ENCODE measurements at places on chromosomes 4 and X.

- DNase-seq: no peak
Measured at GRCh38 chrX:141609111-141609510, 19.6 kb downstream of the SPANXA2 start.

GRCh38 chr4:37830640-37831039 is 4.2 kb downstream of the PGM2 start:
- no peak for DNase-seq

GRCh38 chr4:55251342-55251741 is 94.7 kb upstream of the SRD5A3 start:
- DNase-seq: no peak

GRCh38 chrX:38935561-38935960 is 134.3 kb downstream of the MID1IP1 start:
- no peak for DNase-seq

- no peak for DNase-seq
Measured at GRCh38 chr4:170003071-170004070, 22.8 kb downstream of the MFAP3L start.

GRCh38 chrX:140502491-140503237 is 2.2 kb downstream of the SOX3 start:
- no peak for DNase-seq

- no peak for DNase-seq
Measured at GRCh38 chr4:33091961-33092360, 2371.8 kb downstream of the PCDH7 start.

GRCh38 chr4:26212528-26212927 is 108.3 kb upstream of the RBPJ start:
- no peak for DNase-seq

- DNase-seq: no peak
Measured at GRCh38 chr4:187937557-187937956, 58.0 kb upstream of the ZFP42 start.

DNA sequence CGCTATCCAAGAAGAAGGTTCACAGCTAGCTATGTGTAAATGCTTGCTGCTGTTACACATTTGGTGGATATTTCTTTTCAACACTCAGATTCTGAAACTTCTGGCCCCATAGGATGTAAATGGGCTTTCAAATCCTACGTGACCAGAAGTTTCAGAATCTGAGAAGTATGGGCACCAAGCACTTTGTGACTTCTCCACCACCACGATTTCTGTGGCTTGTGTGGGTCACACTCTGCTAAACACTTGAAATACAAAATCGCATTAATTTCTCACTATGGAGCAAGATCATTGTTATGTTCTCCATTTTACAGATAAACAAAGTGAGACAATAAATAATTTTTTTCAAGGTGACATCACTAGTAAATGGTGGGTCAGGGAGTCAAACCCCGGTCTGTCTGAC is 259.4 kb upstream of the JADE1 start:
- no peak for DNase-seq

GRCh38 chr4:17358241-17358640 is 153.6 kb downstream of the QDPR start:
- no peak for DNase-seq

- DNase-seq: no peak
Measured at GRCh38 chr4:14184767-14185166, 557.2 kb upstream of the BOD1L1 start.

DNA sequence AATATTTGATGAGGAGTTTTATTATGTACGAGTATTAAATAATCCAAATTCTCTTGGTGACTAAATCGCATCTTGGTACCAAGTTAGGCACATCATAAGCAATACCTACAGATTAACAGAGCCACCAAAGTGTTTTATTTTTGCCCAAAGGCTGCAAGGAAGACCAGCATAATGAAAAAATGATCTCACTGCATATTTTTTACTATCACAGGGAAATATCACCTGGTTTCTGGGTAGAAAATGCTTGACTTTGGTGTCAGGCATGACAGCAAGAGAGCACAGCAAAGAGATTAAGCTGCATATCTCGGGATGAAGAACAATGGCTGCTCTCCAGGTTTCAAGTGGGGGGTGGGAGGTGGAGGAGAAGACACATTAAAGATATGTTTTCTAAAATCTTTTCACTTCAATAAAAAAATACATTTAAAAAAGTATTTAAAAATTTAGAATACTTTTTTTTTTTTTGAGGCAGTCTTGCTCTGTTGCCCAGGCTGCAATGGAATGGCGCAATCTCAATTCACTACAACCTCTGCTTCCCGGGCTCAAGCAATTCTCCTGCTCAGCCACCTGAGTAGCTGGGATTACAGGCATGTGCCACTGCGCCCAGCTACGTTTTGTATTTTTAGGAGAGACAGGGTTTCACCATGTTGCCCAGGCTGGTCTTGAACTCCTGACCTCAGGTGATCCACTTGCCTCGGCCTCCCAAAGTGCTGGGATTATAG is 86.1 kb downstream of the FRYL start:
- DNase-seq: no peak

- no peak for DNase-seq
Measured at GRCh38 chrX:16022580-16023200, 100.7 kb upstream of the GRPR start.

- no peak for DNase-seq
Measured at GRCh38 chrX:134654398-134655012, 3.8 kb downstream of the PLAC1 start.

GRCh38 chr4:128299848-128300247 is 12.2 kb upstream of the PGRMC2 start:
- DNase-seq: no peak

DNA sequence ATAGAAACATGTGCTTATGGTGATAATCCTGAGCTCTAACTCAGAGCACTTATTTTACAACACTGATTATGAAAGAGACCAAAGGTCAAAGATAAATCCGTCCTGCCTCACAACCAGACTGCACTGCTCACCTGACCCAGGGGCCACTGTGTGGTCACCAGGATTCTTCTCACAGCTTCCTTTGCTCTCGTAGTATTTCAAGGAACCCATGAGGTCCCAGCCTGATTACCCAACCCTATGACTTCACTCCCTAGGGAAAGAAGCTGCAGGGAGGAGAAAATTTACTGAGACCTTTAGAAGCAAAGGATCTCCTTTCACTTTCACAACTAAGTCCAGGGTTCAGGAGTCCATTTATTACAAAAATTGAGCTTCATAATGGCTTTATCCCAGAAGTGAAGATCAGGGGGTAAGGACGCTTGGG is 9.6 kb downstream of the SLC25A5 start:
- no peak for DNase-seq

- no peak for DNase-seq
Measured at GRCh38 chrX:103396186-103396585, 19.8 kb downstream of the BEX3 start.

- no peak for DNase-seq
Measured at GRCh38 chr4:128668566-128668965, 140.9 kb upstream of the JADE1 start.

DNA sequence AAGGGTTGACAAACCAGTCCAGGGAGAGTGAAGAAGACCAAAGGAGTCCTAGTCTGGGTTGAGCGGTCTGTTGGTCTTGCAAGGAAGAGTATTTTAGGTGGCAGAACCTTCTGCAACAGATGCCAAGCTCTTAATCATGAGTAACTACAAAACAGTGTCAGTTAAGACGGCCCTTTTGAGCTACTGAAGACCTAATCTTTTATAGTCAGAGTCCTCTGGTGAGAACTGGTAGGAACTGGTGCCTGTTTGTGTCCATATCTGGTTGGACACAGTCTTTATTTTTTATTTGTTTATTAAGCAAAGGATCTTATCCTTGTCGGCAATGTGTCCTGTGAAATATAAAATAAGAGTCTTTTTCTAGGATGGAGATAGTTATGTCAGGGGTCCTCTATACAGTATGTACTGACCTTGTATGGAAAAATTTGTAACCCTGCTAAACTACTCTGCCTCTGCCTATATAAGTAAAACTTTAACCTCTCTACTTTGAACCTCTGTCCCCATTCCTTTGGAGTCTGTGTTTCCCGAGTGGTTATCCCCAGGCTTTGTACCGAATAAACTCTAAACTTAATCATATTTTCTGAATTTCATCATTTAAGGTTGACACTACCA is 47.1 kb downstream of the FAM13A start:
- no peak for DNase-seq

- no peak for DNase-seq
Measured at GRCh38 chrX:1074755-1075154, 137.7 kb downstream of the CRLF2 start.

- DNase-seq: no peak
Measured at GRCh38 chr4:48196758-48197504, 62.9 kb upstream of the TXK start.

GRCh38 chrX:36609616-36610585 is 398.3 kb upstream of the FAM47C start:
- no peak for DNase-seq

GRCh38 chrX:81874807-81875206 is 672.9 kb downstream of the SH3BGRL start:
- no peak for DNase-seq

GRCh38 chrX:128057421-128057820 is 5.2 kb upstream of the ACTRT1 start:
- DNase-seq: no peak

DNA sequence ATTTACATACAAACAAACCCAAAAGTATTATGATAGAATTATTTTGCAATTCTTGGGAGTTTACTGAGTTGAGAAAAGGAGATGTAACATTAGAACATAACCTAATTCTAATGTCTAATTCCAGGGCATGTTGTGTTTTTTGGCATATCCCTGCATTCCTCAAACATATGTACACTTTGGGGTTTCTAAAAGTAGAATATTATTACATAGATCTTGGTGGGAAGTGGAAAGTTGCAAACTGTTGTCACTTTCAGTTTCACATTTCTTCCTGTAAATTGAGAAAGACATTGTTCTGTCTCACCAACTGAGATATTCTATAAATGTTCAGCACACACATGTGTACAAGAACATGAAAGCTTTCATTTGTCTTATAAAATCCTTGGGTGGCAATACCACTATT is 24.4 kb upstream of the GBA3 start:
- DNase-seq: no peak

DNA sequence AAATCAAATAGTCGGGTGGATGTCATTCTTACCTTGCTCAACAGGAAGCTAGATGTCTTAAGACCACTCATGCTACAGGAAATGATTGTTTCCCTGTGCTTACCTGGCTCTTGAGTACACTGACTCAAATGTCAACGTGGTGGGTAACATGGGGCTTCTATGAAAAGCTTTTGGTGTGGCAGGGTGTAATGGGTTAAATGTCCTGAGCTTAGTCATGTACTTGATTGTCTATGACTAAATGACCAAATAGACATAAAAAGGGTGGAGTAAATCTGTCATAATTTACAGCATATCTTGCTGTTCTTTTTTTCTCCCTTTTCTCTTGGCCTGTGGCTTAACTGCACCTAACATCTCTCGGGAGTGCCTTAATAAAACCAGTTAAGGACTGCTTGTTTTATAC is 44.9 kb downstream of the CCNG2 start:
- no peak for DNase-seq

DNA sequence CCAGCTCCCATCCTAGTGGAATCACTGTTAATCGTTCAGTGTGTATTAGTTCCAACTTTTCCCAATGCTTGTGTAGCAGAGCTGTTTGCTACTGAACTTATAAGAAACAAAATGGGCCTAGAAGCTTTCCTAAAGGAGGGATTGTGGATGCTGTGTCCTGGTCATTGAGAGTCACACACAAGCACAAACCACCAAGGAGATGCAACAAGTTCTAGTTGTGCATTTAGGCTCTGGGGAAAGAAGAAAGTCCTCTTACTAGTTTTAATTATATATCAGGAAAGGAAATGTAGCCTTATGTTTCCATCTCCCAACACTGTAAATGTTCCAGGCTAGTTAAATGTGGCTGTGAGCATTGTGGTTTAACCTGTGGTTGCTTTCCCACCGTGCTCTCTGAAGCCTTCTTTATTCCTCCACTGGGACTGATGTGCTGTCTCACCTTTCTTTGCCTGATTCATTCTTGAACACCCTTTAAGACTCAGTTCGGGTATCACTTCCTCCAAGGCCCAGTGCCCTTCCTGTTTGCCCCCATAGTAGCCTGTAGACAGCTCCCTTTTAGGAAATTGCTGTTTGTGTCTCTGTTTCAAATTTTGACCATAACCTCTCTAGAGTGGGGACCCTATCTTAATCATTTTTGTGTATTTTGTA is 34.3 kb downstream of the ATP10D start:
- DNase-seq: no peak

DNA sequence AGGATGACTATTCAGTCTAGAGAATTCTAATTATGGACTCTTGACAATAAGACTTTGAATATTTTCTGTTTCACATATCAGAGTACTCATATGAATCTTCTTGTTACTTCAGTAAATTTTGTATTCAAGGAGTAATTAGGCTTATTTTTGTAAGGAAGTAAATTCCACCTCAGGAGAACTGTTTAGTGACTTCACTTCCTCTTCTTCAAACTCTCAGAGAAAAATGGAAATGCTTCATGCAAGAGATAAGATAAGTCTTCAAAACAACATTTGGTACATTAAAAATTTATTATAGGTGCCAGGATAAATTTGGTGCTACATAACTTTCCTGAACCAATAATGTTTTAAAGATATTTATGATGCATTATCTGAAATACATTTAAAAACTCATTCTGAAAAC is 1421.9 kb downstream of the PCDH7 start:
- no peak for DNase-seq

DNA sequence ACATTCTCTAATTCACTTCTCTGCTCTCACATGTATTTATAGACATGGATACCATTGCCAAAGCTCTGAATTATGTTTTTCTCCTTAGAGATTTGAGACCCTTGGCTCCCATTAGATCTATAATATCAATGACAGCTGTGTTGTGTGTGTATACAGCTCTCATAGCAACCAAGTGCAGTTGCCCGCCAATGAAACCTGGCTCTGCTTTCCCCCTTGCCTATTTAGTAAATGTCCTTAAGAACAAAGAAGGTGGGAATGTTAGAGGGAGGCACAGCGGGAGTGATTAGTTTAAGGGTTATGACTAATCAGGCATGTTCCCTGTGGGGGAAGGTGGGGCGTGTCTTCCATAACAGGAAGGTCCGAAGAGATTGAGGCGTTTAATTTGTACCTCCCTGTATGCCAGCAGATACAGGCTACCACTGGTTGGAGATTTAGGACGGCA is 100.5 kb upstream of the TBC1D9 start:
- DNase-seq: no peak

GRCh38 chr4:113825272-113825671 is 63.7 kb upstream of the CAMK2D start:
- DNase-seq: no peak

- no peak for DNase-seq
Measured at GRCh38 chr4:82957045-82957444, 53.6 kb downstream of the LIN54 start.

DNA sequence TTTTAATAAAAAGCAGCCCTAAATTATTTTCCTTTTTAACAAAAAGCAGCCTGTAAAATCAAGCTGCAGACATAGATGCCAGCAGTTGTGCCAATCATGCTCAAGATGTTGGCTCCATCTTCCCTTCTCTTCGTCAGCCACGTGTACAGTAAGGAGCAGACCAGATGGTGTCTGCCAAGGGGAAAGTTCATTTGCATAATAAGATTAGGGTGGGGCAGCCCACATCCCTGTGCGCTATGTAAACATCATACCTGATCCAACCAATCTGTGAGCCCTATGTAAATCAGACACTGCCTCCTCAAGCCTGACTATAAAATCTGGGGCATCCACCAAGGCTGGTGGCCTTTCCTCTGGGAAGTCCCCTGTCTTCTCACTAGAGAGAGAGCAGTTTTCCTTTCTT is 23.1 kb upstream of the C1GALT1C1 start:
- no peak for DNase-seq

Data from stimulated activated CD4-positive, alpha-beta T cell treated with anti-CD3 and anti-CD28 coated beads, TNF-alpha, amount 100 ng/mL, for 1 hour (primary cell).